PC-3 (cell line): ENCODE measurements at places on chromosomes 2 and 18.

- no peak for DNase-seq
These were observed 28.6 kb downstream of the MARCO start for GRCh38 chr2:118970396-118971135.

GRCh38 chr2:214436470-214436869 lies 25.6 kb downstream of the VWC2L start:
- DNase-seq: no peak

DNA sequence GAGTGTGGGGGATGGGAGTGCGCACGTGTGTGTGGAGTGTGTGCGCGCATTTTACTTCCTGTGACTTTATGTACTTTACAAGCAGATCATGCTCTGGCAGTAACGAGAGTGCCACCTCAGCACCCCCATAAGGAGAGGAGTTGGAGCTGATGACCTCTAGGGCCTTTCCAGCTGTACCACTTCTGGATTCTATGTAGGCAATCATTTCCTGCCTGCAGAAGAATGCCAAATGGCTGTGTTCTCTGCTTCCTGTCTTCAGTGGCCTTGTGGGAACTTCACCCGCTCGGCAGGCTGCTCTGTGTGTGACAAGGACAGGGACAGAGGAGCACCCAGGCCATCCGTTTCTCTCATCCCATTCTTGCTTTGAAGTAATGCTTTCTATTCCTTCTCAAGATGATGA lies 22.8 kb upstream of the ZNF385B start:
- no peak for DNase-seq

GRCh38 chr2:125561302-125561701 lies 1094.7 kb upstream of the GYPC start:
- no peak for DNase-seq

DNA sequence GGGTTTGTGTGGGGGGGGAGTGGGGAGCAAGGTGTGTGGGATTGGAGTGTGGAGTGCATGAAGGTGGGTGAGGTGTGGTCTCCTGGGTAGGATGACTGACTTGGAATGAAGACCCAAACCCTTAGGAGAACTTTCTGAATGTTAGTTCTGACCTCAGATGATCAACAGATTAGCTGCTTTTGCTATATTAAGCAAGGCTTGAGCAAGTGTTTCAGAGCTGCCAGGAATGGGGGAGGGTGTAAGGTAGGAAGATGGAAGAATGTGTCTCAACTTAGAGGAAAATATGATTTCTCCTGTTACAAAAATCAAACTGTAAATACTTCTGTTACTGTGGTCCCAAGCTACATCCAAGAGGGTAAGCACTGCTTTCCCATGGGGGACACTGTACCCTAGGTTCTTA lies 273.6 kb downstream of the TGIF1 start:
- DNase-seq: no peak

DNA sequence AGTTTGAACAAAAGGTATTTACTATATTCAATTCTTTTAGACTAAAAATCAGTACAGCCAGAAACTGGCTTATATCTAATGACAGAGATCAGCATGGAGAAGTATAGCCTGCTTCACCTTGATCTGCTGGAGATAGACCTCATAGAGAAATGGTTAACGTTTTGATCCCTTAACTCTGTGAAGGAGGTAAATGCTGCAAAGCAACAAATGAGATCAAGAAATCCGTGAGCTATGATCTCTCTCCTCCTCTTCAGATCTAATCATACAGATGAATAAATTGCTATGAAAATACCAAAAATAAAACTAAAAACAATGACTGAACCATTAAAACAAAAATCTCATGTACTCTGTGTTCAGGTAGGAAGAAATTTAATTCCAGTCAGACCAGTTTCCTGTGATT lies 42.8 kb downstream of the KLHL14 start:
- no peak for DNase-seq

GRCh38 chr2:109438773-109439389 lies 174.9 kb downstream of the SEPTIN10 start:
- DNase-seq: peak; percentile 33

DNA sequence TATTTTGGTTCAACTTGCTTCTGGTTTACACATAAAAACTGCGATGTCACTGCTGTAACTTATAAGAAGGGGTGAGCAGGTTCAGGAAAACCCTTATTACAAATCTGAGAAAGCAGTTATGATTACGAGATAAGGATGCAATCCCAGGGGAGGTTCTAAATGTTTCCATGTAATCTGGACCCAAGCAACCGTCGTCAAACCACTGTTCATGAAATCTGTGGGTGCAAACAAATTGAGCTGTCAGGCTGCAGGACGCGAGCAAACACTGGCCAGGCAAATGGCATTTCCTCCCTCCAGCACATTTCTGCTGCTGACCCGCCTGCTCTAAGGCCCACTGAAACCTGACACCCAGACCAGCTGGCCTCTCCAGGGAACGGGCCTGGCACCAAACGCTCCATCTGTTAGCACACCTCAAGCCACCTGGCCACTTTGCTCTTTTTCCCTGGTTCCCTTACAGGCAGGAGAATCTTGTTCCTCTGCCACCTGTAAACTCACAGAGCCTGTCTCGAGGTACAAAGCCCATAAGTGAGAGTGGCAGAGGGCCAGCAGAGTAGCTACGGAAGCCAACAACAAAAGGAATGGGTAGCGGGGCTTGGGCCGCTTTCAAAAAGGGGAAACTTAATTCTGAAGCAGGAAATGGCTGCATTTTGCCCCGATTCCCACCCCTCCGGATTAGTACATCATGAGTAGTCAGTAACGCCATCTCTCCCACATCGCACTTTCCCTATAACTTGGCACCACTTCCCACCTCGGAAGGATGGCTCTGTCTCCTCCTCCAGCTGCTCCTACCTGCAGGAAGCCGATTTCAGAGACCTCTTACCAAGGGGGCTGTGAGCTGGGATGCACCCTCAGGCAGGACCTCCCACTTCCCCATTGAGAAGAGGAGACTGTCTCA lies 26.5 kb downstream of the CRACDL start:
- peak; percentile 87 for DNase-seq

GRCh38 chr18:39741755-39742466 lies 2176.3 kb upstream of the CELF4 start:
- DNase-seq: no peak

- peak; percentile 55 for DNase-seq
These were observed 37.3 kb downstream of the ST3GAL5 start for GRCh38 chr2:85851253-85852151.

GRCh38 chr2:168699844-168700417 lies 102.5 kb upstream of the NOSTRIN start:
- DNase-seq: no peak
